ENCODE measurements at places on chromosomes 13 and 19. TPM values are rescaled to one million over a fixed set of nuclear protein-coding genes. Genes with fewer than 3 reads are reported as not detected.

The GPX4 gene
- 189 TPM for total RNA-seq

The ELANE gene
- not detected for total RNA-seq

The ZNF544 gene
- 17.2 TPM for total RNA-seq

The B3GNT8 gene
- 26.5 TPM for total RNA-seq

The SLC7A1 gene
- 52.4 TPM for total RNA-seq

The ANKLE1 gene
- total RNA-seq, result 0.27 TPM

The ZNF507 gene
- total RNA-seq, result 15.3 TPM

The GPR4 gene
- total RNA-seq, result 2.0 TPM

The NUP58 gene
- 40.7 TPM for total RNA-seq

The PALM3 gene
- total RNA-seq, result 1.6 TPM

The ACP7 gene
- total RNA-seq, result not detected

The PLIN3 gene
- total RNA-seq, result 110 TPM

The TLE2 gene
- total RNA-seq, result 42.8 TPM

The NLRP5 gene
- total RNA-seq, result not detected

The THSD8 gene
- total RNA-seq, result 6.5 TPM

The NCAN gene
- not detected for total RNA-seq

The USHBP1 gene
- total RNA-seq, result 1.1 TPM

The OR10H1 gene
- not detected for total RNA-seq

The JUND gene
- 177 TPM for total RNA-seq

The KL gene
- total RNA-seq, result 1.9 TPM

Measured in colonic mucosa (tissue), 4 donors.